ENCODE measurements at places on chromosomes 5 and 9. TPM values are rescaled to one million over a fixed set of nuclear protein-coding genes. Genes with fewer than 3 reads are reported as not detected.

The FOXD4L4 gene
- total RNA-seq, result not detected

The LCN15 gene
- not detected for total RNA-seq

The SUSD3 gene
- total RNA-seq, result 25.1 TPM

The S1PR3 gene
- total RNA-seq, result 25.0 TPM

The DPM2 gene
- 38.3 TPM for total RNA-seq
